Stimulated activated CD4-positive, alpha-beta T cell treated with anti-CD3 and anti-CD28 coated beads, Interleukin-1b, Interleukin-23, amount 100 ng/mL, for 1 hour (primary cell): ENCODE measurements at places on chromosomes 5 and 9.

DNA sequence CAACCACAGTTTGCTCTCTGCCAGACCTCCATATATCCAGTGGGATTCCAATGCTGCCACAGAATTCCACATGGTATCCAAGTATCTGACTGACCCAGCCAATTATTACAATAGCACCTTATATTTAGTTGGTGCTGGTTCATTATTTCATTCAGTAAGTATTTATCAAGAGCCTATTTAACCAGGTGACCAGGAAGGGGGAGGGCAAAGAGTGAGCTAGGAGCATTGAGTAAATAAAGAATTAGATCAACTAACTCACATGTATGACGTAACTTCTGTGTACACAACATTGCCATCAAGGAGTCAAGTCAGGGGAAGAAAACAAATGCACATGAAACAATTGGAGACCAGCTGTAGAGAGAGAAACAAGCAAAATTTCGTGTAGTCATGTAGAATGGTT lies 207.1 kb upstream of the PAPPA start:
- no peak for DNase-seq

GRCh38 chr5:14400085-14400484 lies 181.5 kb upstream of the OTULINL start:
- DNase-seq: no peak

DNA sequence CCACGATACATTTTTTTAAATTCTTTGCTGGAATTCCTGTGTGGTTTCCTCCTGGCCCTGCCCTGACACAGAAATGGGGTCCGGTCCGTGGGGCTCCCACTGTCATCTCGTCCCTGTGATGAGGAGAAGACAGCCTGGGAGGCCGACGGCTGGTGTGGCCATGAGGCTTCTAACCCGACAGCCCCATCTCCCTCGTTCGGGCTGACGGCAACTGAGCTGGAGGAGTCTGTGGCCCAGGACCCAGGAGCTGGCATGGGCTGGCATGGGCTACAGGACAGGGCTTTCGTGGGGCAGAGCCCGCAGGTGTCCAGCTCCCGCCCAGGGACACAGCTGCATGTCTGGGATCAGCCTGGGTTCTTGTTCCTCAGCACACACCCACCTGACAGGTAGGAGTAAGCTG lies 13.8 kb downstream of the LCN9 start:
- DNase-seq: no peak

DNA sequence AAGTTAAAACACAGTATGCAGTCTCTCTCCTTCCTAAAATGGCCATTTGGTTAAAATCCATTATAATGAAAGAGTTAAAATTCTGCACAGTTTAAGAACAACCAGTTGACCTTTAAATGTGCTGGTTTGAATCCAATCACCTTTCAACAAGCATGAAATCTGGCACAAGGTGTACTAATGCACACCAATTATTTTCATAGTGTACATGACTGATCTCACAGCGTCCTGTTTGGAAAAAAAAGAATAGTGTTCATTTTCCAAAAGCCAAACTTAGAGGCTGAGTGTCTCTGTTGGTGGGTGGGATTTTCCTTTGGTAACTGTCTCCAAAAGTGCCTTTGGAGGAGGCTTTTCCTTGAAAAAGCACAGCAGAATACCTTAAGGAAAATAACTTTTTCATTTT lies 180.6 kb downstream of the DEPDC1B start:
- no peak for DNase-seq

GRCh38 chr5:67409126-67409777 lies 212.7 kb upstream of the CD180 start:
- no peak for DNase-seq

DNA sequence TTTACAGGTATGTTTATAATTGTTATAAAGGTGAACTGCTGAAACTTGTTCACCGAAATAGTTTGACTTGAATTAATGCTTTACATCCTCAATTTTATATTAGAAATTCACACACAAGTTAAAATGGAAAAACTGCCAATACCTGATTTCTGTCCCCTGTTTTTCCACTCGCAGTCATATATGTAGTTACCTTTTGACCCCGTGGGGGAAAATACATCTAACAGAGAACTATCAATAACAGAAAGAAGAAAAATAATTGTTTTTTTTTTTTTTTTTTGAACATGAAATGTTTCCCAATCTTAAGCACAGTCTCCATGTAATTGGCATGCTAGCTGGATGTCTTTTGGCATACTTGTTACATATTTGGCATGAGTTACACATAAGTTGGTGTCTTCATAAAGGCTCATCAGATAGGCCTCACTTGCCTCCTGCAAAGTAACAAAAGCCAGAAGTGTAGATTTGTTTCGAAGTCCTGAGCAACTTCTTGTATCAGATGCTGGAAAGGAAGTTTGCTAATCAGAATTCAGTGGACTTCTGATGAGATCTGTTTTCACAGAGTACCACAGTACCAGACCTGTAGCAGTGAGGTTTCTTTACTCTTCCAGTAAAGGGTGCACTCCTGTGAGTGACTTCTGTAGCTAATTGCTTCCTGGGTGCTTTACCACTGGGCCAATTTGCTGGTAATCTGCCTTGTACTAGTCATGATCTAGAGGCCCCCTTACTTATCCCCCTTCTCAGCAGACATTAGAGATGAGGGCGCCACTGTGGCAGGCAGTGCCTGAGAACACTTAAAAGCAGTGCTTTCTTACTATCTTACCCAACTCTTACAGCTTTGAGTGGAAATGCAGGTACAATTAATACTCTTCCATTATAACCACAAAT lies 36.2 kb upstream of the CXXC5 start:
- no peak for DNase-seq

- DNase-seq: peak; percentile 8
Measured at GRCh38 chr5:75337366-75338021, 474 bp downstream of the HMGCR start.

- DNase-seq: no peak
Measured at GRCh38 chr5:142056816-142057696, 44.2 kb upstream of the GNPDA1 start.

- DNase-seq: no peak
Measured at GRCh38 chr5:169831331-169831730, 149.0 kb downstream of the INSYN2B start.

GRCh38 chr5:14216372-14216771 lies 73.2 kb downstream of the TRIO start:
- no peak for DNase-seq

DNA sequence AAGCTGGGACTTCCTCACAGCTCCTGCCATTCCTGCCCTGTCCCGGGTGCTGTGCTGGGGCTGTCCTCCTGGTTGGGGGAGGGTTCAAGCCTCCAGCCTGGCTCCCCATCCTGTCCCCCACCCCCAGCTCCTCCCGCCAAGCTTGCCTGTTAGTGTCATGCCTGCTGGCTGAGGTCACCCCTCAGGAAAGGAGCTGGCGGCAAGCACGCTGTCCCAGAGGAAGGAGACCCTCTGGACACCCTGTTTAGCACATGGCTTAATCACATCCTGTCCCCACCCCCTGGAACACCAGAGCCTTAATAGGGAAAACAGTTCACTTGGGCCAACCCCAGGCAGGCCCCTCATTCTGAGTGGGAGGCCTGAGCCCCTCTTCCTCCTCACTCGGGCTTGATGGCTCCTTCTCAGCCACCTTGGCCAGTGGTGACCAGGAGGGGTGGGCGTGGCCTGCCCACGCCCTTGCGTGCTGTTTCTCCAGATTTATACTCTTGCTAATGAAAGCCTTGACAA lies 9.2 kb upstream of the PHYHD1 start:
- DNase-seq: no peak

GRCh38 chr9:18673179-18673578 lies 199.2 kb downstream of the ADAMTSL1 start:
- DNase-seq: no peak

GRCh38 chr9:121684381-121685145 lies 33.1 kb downstream of the DAB2IP start:
- DNase-seq: no peak

- DNase-seq: no peak
Measured at GRCh38 chr5:154309371-154309745, 118.8 kb downstream of the GALNT10 start.

- no peak for DNase-seq
Measured at GRCh38 chr5:77847129-77847460, 71.0 kb upstream of the TBCA start.

DNA sequence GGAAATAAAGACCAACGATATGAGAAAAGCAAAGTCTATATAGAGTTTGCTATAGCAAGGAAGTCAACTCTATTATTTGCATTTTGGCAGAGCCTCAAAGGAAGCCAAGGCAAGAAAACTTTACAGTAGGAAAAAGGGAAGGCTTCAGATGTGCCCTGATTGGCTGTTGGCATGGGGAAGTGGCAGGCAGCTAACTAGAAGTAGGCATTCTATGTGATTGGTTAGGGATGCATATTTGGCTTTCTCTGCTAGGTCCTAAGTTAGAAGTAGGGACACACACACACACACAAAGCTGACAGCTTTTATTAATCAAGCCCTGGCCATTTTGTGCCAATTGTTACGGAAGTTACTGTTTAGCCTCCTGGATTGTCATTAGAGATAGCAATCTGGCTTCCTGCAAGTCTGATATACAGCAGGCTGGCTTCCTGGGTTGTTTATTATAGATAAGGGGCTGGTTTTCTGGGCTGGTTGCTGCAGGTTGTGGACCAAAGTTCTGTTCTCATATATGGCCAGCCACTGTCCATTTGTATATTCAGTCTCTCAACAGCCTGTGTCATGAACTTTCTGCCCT lies 308.1 kb upstream of the GRAMD2B start:
- DNase-seq: no peak

DNA sequence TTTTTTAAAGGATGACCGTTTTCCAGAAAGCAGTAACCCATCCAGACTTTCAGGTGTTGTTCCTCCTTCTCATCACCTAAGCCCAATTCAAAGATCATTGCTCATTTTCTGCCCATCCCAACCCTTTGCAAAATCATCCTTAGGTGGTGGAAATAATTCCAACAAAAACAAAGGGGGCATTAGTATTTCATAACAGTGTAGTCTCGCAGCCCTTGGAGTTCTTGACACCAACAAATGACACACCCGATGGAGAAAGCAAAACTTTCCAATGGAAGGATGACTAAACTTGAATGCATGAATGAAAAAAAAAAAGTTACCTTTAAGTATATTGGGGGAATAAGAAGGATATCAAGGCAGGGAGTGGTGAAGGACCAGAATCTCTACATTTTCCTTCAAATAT lies 117.0 kb downstream of the PAPPA start:
- DNase-seq: no peak

GRCh38 chr5:39302472-39302871 lies 61.8 kb downstream of the C9 start:
- DNase-seq: no peak

DNA sequence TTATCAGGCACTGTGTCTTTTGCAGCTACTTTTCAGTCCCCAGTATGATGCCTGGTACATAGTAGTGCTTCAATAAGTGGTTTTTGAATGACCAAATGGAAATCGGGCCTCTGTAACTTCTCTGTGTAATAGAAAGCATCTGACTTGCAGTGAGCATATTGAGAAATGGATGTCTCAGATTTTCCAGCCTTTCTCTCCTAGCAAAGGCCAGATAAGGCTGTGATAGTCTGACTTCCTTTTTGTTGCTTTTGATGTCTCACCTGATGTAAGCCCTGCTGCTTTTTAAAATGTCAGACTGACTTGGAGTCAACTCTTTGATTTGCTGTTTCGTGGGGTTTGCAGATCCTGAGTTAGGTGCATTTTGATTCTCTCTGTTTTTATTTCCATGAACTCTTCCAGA lies 590.0 kb upstream of the ZNF608 start:
- no peak for DNase-seq

GRCh38 chr9:82109626-82110025 lies 121.1 kb downstream of the SPATA31D1 start:
- no peak for DNase-seq

GRCh38 chr5:136694258-136694657 lies 328.9 kb upstream of the TRPC7 start:
- no peak for DNase-seq

GRCh38 chr5:156934450-156935211 lies 28.4 kb downstream of the TIMD4 start:
- DNase-seq: no peak

- no peak for DNase-seq
Measured at GRCh38 chr5:133232011-133232410, 180.2 kb downstream of the HSPA4 start.

- no peak for DNase-seq
Measured at GRCh38 chr9:92558612-92559374, 23.0 kb upstream of the ECM2 start.

DNA sequence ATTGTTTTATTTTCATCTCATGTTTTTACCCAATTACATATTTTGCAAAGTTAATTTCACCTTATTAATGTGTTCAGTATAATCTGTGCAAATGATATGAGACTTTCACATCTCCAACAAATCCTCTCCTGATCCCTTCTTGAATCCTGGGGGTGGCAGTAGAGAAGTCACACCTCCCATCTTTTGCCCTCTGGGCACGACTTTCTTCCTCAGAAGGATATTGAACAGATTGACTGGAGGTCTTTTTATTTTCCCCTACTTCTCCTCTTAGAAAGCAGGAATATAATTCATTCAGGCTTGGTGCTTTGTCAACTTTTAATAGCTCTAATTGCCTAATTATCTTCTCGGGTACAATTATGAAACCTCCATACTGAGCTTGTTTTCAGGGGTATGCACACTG lies 1037.1 kb upstream of the NUDT12 start:
- DNase-seq: no peak

GRCh38 chr9:98097836-98098235 lies 21.2 kb downstream of the TRIM14 start:
- DNase-seq: no peak

- DNase-seq: no peak
Measured at GRCh38 chr5:157502143-157502647, 42.2 kb downstream of the NIPAL4 start.
